ENCODE measurements at places on chromosomes 5 and 9.

GRCh38 chr5:136133222-136133921, 727 bp downstream of the SMAD5 start:
- peak; percentile 77 for DNase-seq

DNA sequence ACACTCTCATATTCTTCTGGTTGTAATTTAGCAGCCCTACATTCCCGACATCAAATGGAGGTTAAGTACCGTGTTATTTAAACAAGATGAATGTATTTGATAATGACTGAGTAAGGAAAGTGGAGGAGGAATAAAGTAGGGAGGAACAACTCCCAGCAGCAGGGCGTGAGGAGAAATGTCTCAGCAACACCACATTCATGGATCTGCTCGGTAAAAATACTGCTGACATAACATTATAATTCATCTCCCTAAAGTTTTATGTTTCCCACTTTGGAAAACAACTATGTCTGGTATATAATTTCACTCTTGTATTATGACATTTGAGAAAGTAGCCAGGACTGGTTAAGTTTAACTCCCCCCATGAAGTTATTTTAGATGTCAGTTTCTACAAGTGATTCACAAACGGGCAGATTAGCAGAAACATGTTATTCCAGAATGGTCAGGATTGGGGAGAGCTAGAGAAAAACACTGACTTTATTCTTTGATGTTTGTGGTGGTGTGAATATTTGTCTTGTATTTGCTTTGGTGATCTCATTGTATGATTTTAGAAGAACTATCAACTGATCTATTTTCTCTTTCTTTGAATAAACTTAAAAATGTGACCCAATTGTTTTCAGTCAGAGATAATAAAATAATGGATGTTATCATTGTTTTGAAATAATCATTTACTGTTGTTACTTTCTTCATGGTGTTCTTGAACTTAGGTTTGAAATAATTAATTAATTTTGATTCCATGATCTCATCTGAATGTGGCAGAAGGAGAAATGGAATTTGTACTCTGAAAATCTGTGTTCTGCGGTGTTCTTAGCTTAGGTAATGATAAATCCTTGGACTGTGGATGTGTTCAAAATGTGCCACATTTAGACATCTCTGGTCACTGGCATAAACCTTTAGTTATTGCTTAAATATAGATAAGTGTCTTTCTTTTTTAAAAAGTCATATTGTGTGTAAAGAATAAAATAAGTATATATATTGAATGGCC, 303.6 kb upstream of the ZNF608 start:
- no peak for DNase-seq

- peak; percentile 65 for DNase-seq
Measured at GRCh38 chr5:33401482-33402390, 39.0 kb upstream of the TARS1 start.

GRCh38 chr5:127400539-127400938, 109.9 kb downstream of the MEGF10 start:
- DNase-seq = no peak

DNA sequence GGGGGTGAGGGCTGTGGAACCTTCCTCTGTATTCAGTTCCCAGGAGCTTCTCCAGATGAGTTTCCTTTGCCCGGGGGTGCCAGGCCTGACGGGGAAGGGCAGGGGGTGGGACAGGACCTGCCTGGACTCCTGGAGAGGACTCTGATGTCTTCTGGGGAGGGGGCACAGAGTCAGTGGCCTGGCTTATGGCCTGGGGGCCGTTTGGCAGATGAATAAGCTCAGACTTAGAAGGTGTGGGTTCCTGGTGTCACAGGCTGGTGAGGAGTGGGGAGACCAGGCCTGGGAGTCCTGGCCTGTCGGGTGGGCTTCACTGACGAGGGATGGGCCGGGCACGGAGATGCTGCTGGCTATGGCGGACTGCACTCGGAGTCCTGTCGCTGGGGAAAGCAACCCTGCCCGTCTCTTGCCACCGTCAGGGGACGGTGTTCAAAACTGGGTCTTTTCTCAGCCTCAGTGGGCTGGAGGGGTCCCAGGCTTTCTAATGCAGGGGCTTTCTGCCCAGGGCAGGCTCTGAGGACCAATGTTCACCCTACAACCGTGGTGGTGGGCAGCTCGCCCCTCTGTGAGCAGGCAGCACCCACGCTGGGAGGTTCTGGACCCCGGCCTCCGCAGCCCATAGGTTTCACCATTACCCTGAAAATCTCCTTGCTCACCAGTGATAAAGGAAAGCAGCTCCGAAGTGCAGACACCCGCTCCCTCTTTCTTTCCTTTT, 16.2 kb downstream of the COL5A1 start:
- DNase-seq = no peak

DNA sequence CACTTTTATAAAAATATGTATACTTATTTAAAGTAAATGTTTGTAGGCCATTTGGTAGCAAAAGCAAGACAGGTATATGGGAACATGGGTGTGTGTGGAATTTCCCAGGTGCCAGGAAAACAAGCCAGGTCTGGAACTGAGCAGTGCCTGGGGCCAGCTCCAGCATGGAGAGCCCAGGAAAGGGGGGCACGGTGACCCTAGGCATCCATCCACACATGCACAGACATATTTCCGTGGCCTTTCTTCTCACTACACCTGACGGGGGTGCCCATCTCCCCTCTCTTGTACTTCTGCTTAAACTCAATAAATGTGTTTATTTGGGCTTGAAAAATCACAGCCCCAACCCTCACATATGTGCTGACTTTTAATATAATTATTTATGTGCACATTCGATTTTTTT, 31.2 kb upstream of the CXCL14 start:
- no peak for DNase-seq

- DNase-seq = no peak
Measured at GRCh38 chr9:30504502-30504905, 1879.9 kb upstream of the ACO1 start.

- no peak for DNase-seq
Measured at GRCh38 chr9:34384368-34385165, 7.9 kb upstream of the MYORG start.

DNA sequence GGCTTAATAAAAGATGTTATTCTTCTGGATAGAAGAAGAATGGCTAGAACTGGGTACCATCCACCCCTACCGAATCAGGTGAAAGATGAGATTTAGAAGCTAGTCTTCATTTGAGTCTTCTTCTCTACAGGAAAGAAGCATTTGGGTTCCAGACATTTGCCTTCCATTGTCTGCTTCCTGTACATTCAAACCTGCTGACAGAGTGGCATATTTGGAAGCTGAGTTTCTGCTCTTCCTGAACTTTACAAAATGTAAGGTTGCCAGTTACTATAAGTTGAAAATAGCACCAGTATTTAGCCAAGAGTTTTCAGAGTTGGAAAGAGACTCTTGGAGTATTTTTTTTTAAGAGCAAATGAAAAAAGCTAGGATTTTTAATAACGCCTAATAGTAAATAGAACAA, 525.4 kb upstream of the TLE4 start:
- no peak for DNase-seq

DNA sequence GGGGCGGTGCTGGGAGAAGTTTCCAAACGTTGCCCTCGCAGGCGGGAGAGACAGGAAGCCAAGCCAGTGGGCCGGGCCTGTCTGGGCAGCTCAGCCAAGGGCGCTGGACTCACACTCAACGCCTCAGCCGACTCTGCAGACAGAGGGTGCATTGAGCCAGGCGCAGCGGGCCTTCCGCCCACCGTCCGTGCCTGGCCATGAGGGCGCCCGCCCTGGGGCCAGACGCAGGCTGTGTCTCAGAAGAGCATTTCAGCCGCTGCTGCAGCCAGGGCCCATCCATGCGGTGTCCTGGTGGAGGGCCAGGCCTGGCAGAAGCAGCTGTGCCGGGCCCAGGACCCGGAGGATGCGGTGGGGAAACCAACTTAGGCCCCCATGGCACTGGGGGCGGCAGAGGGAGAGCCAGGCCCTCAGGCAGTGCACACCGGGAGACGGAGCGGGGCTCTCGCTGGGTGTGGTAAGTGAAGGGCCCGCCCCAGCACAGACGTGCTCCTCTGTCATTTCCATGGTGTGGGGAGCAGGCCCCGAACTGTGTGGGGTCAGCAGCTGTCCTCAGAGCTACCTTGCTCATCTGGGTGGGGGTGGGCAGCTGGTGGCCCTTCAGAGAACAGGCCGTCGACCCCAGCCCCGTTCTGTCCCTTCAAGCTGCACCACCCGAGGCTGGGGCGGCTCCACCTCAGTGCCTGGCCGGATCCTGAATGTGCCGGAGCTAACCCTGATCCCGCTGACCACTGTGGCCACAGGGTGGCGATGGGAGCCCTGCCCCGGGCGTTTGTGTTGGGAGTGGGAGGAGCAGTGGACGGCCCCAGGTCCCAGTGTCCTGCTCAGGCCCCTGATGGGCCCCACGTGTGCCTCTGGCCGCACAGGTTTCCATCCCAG, 18.0 kb downstream of the DNLZ start:
- DNase-seq = peak; percentile 40

DNA sequence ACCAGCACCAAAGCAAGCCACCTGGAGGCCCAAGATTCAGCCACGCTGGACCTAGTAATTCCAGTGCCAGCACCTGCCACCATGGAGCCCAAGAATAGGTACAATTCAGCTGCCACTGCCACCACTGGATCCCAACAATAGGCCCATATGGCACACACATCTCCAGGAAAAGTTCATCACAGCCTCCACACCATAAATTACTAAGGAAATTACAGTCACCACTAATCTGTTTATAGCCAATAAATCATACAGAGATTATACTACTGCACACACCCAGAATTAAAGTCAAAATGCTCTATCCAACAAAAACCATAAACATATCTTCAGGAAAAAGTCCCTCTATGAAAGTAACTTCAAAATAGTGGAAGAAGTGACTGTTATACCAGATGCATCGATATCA, 242.8 kb downstream of the SPATA31D1 start:
- DNase-seq = no peak

DNA sequence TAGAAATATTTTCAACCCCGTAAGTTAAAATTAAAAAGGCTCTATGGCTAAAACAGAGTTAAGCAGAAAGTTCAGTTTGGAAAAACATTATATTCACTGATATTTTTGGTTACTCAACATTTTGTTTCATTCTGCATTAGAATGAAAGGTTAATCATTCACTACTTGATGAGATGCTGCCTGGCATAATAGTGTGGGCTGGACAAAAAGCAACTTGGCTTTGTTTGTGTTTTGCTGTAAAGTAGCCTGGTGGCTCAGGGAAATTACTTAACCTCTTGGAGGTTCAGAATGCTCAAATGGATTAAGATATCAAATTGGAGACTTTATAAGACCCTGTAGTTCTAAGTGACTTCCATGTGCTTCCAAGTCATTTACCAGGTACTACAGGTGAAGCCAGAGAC, 367.4 kb upstream of the TRPC7 start:
- no peak for DNase-seq

DNA sequence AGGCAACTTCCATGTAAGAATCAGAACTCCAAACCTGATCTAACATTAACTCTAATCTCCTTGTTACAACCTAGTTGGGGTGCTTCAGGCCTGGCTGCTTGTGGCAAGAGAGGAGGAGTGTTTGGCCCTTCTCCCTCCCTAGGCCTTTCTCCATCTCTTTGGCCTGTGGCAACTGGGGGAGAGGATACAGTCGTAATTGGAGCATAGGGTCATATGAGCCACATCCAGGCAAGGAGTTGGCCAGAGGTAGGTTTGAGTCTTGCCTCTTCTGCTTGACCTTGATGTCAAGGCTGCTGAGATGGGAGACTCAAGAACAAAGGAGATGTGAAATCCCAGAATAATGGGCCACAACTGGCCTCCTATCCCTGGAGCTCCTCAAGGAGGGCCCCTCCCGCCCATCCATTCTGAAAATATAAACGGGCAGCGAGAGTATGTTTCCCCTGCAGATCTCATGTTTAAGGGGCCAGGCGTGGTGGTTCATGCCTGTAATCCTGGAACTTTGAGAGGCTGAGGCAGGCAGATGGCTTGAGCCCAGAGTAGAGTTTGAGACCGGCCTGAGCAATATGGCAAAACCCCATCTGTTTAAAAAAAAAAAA, 59.3 kb upstream of the ANGPTL2 start:
- no peak for DNase-seq

DNA sequence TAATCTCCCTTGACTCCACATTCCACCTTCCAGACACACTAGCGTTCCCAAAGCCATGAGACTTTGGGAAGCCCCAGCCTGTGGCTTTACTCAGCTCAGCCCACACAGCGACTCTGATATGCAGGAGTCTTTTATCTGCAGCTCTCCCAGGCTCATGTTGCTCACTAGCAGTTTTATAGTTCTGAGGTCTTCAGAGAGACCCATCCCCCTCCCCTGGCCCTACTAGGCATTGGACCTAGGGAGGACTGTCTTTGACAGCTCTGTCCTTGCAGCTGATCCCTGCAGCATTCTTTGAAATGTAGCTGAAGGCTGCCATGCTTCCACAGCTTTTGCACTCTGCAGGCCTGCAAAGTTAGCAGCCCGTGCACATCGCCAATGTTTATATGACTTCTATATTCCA, 19.9 kb upstream of the CYLC2 start:
- no peak for DNase-seq

- no peak for DNase-seq
Measured at GRCh38 chr9:38067859-38068681, 957 bp downstream of the SHB start.

- DNase-seq = no peak
Measured at GRCh38 chr9:97528529-97529230, 27.2 kb downstream of the TMOD1 start.

DNA sequence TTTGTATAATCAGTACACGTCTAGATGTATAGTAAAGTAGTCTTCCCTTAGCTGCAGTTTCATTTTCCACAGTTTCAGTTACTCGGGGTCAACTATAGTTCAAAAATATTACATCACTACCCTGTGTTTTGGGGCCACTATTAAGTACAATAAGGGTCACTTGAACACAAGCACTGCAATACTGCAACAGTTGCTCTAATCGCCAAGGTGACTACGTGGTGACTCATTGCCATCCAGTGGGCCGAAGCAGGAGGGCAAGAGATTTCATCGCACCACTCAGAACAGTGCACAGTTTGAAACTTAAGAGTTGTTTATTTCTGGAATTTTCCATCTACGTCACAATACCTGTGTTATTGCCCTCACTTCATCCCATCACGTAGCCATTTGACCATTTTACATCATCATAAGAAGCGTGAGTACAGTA, at the start of gene ARL14EPL:
ARL14EPL (plus strand) TSS at position 379 of the 424 bp plus-strand sequence. CDS start 18,994 bp downstream, outside the sequence.
- DNase-seq = peak; percentile 94

DNA sequence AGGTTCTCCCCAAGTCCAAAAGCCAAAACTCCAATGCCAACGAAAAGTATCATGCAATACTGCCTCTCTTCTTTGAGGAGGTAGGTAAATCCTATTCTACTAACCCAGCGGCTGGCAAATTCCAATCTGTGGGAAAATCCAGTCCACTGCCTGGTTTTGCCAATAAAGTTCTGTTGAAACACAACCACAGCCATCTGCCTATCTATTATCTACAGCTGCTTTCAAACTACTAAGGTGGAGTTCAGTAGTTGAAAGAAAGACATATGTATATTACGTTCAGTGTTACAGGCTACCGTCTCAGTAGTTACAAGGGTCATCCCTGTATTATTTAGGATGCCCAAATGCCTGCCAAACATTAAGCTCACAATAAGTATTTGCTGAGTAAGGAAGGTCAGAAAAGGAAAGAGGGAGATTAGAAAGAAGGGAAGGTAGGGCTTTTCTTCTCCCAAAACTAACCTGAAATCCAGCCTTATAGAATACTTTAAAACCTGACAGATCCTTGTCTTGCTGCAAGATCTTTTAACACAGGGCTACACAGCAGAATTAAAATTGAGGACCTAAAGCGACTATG, 16.2 kb downstream of the ARL15 start:
- no peak for DNase-seq

GRCh38 chr9:86347991-86348390, 6.2 kb downstream of the TUT7 start:
- no peak for DNase-seq

Data from fibroblast of pulmonary artery (primary cell).